Retina (tissue), 1 donor: ENCODE measurements at places on chromosomes 1 and 21.

DNA sequence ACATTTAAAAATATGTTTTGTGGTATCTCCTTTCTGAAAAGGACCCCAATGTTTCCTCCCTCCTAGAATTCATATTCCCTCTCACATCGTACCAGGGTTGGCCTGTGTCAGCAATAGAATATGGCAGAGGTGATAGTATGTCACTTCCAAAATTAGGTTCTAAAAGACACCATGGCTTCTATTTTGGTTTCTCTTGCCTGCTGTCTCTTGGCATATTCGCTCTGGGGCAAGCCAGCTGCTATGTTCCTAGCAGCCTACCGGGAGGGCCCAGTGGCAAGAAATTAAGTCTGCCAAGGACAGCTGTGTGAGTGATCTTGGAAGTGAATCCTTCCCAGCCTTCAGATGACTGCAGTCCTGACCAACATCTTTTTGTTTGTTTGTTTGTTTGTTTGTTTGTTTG lies 92.9 kb upstream of the PPM1J start:
- no peak for DNase-seq

GRCh38 chr21:28099001-28099705 lies 893.5 kb downstream of the LTN1 start:
- no peak for DNase-seq

GRCh38 chr1:171226747-171227370 lies 21.4 kb upstream of the FMO1 start:
- peak; percentile 16 for DNase-seq

GRCh38 chr1:21270086-21270689 lies 20.1 kb downstream of the ECE1 start:
- DNase-seq = peak; percentile 60

- no peak for DNase-seq
Measured at GRCh38 chr21:10521091-10521598, at the start of gene TPTE. TPTE (plus strand) TSS chr21:10521583; CDS start chr21:10538724, 17,141 bp downstream.

DNA sequence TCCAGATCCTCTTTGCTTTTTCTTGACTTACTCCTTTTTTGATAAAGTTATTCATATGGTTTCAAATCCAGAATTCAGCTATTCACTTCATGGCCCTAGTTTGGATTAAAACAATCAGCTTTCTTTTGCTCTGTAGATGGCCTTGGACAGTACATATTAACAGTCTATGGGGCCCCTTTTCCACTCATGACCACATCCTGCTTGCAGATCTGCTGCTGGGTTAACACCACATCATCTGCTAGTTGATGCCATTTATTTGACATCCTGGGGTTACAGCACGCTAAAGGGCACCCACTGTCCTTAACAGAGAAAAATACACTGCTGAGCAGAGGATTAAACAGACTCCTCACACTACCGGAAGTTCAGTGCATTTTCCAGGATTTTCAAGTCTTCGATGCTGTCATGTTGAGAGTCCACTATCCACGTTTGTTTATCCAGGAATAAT lies 941 bp upstream of the IFI16 start:
- no peak for DNase-seq
